NCI-H748 treated with DMSO at 0.1 percent for 48 hours (cell line): ENCODE measurements at places on chromosomes 4 and X.

GRCh38 chrX:115957862-115958490 lies 212.6 kb upstream of the AGTR2 start:
- DNase-seq = no peak

GRCh38 chr4:38957261-38957815 lies 74.9 kb downstream of the TMEM156 start:
- DNase-seq = no peak

GRCh38 chr4:24570172-24570571 lies 14.2 kb downstream of the DHX15 start:
- DNase-seq = no peak

GRCh38 chr4:182894681-182895275 lies 22.4 kb downstream of the DCTD start:
- DNase-seq = no peak

- DNase-seq = no peak
Observed at GRCh38 chrX:108070891-108071290, 20.5 kb downstream of the PSMD10 start.

- no peak for DNase-seq
Observed at GRCh38 chr4:48212165-48212564, 57.5 kb downstream of the TEC start.

- DNase-seq = no peak
Observed at GRCh38 chr4:154836513-154836912, 55.4 kb downstream of the RBM46 start.

DNA sequence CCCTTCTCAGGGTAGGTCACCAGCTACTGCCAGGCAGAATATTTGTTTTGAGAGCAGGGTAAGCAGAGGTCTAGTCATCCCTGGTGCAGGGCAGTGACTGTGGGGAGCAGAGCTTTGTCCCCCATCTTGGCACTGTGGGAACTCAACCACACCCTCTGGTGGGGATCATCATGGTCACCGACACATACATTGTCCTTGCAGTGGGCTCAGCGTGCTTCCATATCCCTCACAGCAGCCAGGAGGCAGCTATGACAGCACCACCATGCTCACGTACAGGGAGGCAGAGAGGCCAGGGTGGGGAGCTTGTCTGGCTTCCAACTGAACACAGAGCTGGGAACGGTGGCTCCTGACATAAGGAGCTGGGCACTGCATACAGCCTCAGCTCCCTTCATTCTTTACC lies 102.3 kb downstream of the ENPP6 start:
- DNase-seq = no peak

GRCh38 chrX:45591650-45592049 lies 391.0 kb upstream of the DIPK2B start:
- DNase-seq = no peak

GRCh38 chr4:47017494-47017893 lies 13.9 kb upstream of the GABRB1 start:
- DNase-seq = no peak

GRCh38 chrX:71958281-71958675 lies 47.6 kb downstream of the NHSL2 start:
- no peak for DNase-seq

GRCh38 chr4:44848466-44848865 lies 122.1 kb upstream of the GNPDA2 start:
- no peak for DNase-seq

DNA sequence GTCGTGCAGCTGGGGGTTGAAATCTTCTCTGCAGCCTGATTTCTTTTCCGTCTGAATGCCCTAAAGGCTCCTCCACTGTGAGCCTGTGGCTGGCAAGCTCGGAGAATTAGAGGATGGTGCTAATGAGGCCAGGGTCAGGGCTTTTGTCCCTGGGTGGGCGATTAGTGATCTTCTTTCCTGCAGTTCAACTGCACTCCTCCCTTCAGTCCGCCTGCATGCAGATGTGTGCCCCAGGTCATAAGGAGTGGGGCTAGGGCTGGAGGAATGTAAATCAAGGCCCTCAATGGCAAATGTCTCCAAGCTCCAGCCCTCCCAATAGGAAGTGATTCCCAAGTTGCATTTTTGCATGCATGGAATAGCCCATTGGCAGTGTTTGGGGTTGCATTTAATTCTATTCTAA lies 405.0 kb downstream of the AFF2 start:
- DNase-seq = no peak

DNA sequence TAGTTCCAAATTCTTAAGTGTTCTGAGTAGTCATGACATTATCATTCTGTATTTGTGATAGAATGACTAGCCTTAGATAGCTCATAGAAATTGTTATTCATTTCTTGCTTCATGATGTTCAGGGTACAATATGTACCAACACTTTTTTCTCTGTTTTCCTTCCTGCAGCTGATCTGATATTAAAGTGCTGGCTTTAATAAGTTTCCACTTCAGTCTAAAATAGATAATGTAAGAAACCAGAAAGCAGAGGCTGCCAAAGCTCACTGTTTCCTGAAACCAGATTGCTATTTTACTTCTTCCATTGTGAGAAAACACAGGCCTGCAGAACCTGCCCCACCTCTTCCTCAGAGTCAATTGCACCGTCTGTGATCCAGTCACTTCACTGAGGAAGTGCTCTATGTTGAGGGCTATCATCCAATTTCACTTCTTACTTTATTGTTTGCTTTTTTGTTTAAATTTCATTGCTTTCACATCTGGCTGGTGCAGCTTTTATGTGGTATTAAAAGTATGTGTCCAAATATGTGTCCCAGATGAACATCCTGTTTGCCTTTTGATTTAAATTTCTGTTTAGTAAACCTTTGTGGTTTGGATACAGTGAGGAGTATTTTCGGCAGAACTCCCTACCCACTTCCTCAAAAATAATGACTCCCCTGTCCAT lies 652.1 kb downstream of the ANKRD50 start:
- DNase-seq = no peak

DNA sequence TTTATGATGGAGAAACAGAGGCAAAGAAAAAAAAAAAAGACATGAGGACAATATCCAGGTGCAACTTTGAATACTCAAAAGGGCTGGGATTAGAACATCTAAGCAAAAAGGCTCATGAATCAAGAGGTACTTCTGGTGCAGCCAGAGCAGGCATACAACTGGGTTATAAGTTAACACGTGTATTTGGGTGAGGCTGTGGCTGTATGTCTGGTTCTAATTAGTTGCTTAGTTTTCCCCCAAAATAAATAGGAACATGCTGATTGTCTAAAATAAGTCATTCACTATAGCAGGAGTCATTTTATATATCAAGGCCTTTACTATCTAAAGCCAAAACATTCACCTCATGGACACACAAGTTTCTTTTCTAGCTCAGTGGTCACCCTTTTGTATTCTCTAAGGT lies 20.2 kb downstream of the NHS start:
- no peak for DNase-seq

- peak; percentile 84 for DNase-seq
Observed at GRCh38 chrX:122504026-122504425, 680.1 kb upstream of the GRIA3 start.

GRCh38 chrX:134926864-134927263 lies 63.9 kb upstream of the SMIM10 start:
- DNase-seq = no peak

GRCh38 chrX:140425712-140426395 lies 79.0 kb downstream of the SOX3 start:
- DNase-seq = no peak
